ENCODE measurements at places on chromosomes 16 and 17. TPM values are rescaled to one million over a fixed set of nuclear protein-coding genes. Genes with fewer than 3 reads are reported as not detected.

Gene KCNH4
- total RNA-seq, result under 0.01 TPM

Gene GDPD3
- 1.8 TPM for total RNA-seq

Gene C1QTNF1
- 2.9 TPM for total RNA-seq

Gene PRSS53
- 1.3 TPM for total RNA-seq

Data from vein endothelial cell (primary cell).